Mesothelial cell of epicardium (in vitro differentiated cells): ENCODE measurements at places on chromosomes 2 and 18. TPM values are rescaled to one million over a fixed set of nuclear protein-coding genes. Genes with fewer than 3 reads are reported as not detected.

- no peak overlapping the region for H3K27ac ChIP-seq
- DNase-seq, result no peak
- H3K36me3 ChIP-seq, result no peaks in the 10 kb centered on the region
- H3K27me3 ChIP-seq, result peaks cover 2% of the 10 kb centered on the region
Measured at GRCh38 chr2:12714391-12715221, 2.1 kb upstream of the TRIB2 start.

DNA sequence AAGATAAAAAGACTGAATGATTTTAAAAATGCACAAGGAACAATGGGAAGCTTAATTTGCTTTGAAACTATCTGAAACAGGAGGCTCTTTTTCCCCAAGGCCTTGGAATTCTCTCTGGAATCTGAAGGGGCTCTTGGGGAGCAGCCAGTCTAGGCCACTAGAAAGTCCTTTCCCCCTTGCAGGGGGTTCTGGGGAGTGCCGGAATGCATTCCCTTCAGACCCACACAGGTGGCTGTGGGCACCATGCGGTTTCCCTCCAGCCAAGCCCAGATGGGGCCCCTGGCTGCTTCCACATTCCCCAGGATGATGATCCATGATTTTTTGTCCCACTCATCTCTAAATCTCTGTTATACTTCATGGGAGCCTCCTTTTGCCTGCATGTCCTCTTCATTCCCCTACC lies 10.7 kb downstream of the GPR45 start:
- peaks cover 11% of the 10 kb centered on the region for H3K4me1 ChIP-seq
- DNase-seq, result no peak
- no peaks in the 10 kb centered on the region for H3K27me3 ChIP-seq
- H3K36me3 ChIP-seq, result no peaks in the 10 kb centered on the region
- H3K4me3 ChIP-seq, result no peak overlapping the region

DNA sequence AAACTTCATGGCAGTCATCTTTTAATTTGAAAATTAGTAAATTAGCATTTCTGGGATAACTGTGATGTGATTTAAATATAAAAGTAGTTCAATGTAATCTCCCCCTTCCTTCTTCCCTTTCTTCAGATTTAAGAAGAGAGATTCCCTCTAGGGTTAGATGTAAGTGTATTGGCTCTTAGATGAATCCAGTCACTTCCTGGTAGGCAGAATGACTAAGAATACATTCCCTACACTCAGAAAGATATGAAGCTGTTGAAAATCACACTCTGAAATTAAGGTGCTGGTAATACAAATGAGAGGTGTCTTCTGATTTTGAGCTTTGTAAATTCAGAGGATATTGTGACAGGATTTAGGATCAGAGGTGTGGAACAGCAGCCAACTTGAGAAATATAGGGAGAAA lies 71.6 kb downstream of the TDRD15 start:
- no peak for DNase-seq
- H3K27ac ChIP-seq, result no peak overlapping the region
- peaks cover 12% of the 10 kb centered on the region for H3K27me3 ChIP-seq
- H3K4me1 ChIP-seq, result peaks cover 12% of the 10 kb centered on the region
- no peaks in the 10 kb centered on the region for H3K36me3 ChIP-seq

DNA sequence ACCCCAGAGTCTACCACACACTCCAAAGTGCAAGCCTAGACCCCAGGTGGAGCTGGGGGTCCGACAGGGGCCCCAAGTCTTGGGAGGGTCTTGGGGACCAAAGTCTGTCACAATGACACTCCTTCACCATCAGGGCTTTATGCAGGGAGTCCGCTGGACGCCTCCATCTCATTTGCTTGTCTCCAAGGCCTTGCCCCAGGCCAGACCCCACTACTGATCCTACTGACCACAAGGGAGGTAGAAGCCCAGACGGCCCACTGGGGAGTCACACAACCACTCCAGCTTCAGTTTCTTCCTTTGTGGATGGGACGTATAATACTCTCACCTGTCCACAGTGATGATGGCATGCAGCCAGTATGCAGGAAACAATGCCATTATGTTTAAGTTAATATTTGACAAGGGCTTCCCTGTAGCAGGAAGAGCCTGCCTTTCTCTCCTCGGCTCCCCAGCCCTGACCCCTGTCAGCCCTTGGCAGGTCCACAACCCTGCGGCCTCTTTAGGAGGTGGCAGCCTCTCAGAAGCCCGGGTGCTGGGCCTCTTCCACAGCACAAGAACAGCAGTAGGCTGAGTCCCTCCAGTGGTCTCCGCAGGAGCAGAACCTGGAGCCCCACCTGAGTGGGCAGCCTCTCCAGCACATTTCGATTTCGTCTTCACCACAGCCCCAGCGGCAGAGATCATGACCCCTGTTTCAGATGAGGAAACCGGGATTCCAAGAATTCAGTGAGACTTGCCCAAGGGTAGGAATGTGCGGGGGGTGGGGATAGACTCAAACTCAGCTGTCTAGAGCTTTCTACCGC lies 6.5 kb downstream of the BIN1 start:
- H3K4me1 ChIP-seq, result peaks cover 44% of the 10 kb centered on the region
- H3K27ac ChIP-seq, result no peak overlapping the region
- H3K4me3 ChIP-seq, result no peak overlapping the region
- H3K27me3 ChIP-seq, result no peaks in the 10 kb centered on the region
- no peak for DNase-seq
- no peaks in the 10 kb centered on the region for H3K36me3 ChIP-seq

GRCh38 chr2:222813177-222813843 lies 47.5 kb upstream of the ACSL3 start:
- H3K4me3 ChIP-seq, result no peak overlapping the region
- H3K27me3 ChIP-seq, result no peaks in the 10 kb centered on the region
- H3K4me1 ChIP-seq, result no peaks in the 10 kb centered on the region
- no peak for DNase-seq
- H3K36me3 ChIP-seq, result no peaks in the 10 kb centered on the region
- no peak overlapping the region for H3K27ac ChIP-seq

DNA sequence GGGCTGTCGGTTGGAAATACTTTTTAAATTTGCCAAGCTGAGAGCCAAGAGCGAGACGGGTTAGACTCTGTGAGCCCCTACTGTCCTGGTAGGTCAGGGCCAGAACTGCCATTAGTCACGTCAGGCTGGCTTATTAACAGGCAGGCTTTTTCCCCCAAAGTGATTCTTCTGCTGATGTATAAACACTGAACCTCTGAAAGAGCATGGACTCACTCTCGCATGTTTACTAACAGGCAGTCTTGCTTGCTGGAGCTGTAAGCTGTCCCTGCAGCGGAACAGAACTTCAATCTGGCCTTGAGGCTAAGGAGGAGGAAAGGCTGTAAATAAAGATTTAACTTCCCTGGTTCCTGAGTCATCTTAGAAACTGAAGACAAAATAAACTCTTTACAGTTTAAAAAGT lies 288.4 kb downstream of the PIEZO2 start:
- peaks cover 11% of the 10 kb centered on the region for H3K4me1 ChIP-seq
- H3K4me3 ChIP-seq, result no peak overlapping the region
- peak overlapping the region; percentile 79 for H3K27ac ChIP-seq
- DNase-seq, result no peak
- no peaks in the 10 kb centered on the region for H3K27me3 ChIP-seq
- H3K36me3 ChIP-seq, result peaks cover 14% of the 10 kb centered on the region

The PDE1A gene
- 1.2 to 1.9 TPM (median 1.6 TPM) in 3 replicates for total RNA-seq

DNA sequence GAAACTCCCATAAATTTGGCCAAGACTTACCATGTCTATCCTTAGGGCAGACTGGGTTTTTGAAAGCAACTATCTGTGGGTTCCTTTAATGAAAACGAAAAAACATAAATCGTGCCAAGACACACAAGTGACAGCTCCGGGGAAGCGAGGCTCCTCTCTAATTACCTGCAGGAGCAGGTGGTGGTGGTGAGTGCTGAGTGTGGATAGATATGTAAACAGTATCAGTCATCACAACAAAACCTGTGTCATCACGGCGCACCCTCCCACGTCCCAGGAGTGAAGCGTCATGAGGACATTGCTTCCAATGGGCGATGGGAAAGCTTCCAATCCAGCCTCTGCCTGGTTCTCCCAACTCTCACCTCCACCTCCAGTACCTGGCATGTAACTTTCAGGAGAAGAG lies 31.3 kb downstream of the ACKR3 start:
- H3K27ac ChIP-seq, result no peak overlapping the region
- no peaks in the 10 kb centered on the region for H3K27me3 ChIP-seq
- no peak for DNase-seq
- H3K36me3 ChIP-seq, result no peaks in the 10 kb centered on the region

The FAM124B gene
- total RNA-seq, result 0.09 TPM in 1 of 3 replicates, not detected in the others

DNA sequence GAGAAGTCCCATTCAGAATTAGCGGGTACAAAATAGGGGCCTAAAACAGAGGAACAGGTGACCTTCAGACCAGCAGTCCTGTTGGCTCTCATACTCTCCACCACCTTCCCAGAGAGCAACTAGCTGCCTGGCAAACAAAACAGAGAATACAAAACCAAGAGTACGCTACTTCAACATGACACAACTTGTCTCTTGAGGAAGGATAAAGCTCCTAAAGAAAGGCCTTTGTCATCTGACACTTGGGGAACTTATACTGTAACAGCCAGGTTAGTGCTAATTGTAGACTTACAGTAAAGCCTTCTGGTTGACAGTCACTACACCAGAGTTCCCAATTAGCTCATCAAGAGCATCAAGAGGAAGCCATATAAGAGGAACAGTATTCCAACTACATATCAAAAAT lies 282.1 kb upstream of the NT5C1B start:
- no peak overlapping the region for H3K4me3 ChIP-seq
- H3K4me1 ChIP-seq, result no peaks in the 10 kb centered on the region
- no peaks in the 10 kb centered on the region for H3K36me3 ChIP-seq
- H3K27ac ChIP-seq, result no peak overlapping the region
- H3K27me3 ChIP-seq, result no peaks in the 10 kb centered on the region
- no peak for DNase-seq

DNA sequence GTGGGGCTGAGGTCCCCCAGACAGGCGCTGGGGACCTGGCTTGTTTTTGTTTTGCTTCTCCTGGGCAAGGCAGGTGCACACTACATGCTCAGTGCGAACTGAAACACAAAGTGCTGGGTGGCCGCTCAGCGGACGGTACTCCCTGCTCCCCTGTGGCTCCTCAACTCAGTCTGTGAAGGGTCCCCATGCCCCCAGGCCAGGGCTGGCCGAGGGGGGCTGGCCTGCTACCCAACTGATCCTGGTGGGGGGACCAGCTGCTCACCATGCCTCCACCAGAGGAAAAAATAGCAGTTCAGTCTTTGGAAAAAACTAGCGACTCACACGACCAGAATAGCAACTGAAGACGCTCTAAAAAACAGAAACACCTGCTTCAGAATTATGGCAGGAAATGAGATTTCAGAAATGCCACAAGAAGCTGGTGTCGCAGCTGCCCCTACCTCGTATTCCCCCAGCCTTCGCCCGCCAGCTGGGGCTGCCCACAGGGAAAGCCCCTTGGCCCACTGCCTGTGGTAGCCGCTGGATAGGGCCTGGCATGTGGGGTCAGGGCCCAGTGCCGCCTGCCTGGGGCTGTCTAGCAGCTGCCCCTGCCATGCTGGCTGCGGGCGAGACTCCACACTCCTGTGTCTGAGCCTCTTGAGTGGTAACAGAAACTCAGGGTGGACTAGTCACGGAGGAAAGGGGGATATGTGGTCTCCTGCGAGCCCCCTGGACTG lies 43.7 kb downstream of the MEX3C start:
- peaks cover 5% of the 10 kb centered on the region for H3K36me3 ChIP-seq
- no peaks in the 10 kb centered on the region for H3K27me3 ChIP-seq
- DNase-seq, result no peak
- peaks cover 3% of the 10 kb centered on the region for H3K4me1 ChIP-seq
- H3K4me3 ChIP-seq, result no peak overlapping the region
- no peak overlapping the region for H3K27ac ChIP-seq

- peaks cover 46% of the 10 kb centered on the region for H3K27me3 ChIP-seq
- no peaks in the 10 kb centered on the region for H3K4me1 ChIP-seq
- H3K27ac ChIP-seq, result no peak overlapping the region
- H3K36me3 ChIP-seq, result no peaks in the 10 kb centered on the region
- no peak for DNase-seq
Measured at GRCh38 chr2:102420290-102420689, 2.7 kb upstream of the IL18RAP start.

The GALNT14 gene
- 1.7 to 2.8 TPM (median 2.2 TPM) in 3 replicates for total RNA-seq

- no peaks in the 10 kb centered on the region for H3K36me3 ChIP-seq
- no peak overlapping the region for H3K27ac ChIP-seq
- H3K4me3 ChIP-seq, result no peak overlapping the region
- no peak for DNase-seq
- H3K4me1 ChIP-seq, result peaks cover 28% of the 10 kb centered on the region
Measured at GRCh38 chr18:34529358-34530335, 180.5 kb upstream of the DTNA start.

DNA sequence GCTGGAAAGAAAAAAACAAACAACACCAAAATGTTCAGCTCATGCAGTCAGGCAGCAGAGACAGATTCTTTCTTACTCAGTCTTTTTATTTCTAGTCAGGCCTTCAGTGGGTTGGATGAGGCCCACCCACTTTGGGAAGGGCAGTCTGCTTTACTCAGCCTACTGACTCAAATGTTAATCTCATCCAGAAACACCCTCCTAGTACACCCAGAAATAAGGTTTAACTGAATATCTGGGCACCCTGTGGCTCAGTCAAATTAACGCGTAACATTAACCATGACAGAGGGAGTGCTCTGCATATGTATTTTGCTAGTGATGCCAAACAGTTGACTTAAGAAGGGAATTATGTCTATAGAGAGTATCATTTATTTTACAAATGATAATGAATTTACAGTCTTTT lies 401.6 kb downstream of the PARD3B start:
- DNase-seq, result no peak
- H3K27ac ChIP-seq, result no peak overlapping the region
- H3K4me3 ChIP-seq, result no peak overlapping the region
- H3K27me3 ChIP-seq, result no peaks in the 10 kb centered on the region
- H3K4me1 ChIP-seq, result peaks cover 10% of the 10 kb centered on the region
- peaks cover 19% of the 10 kb centered on the region for H3K36me3 ChIP-seq

- peaks cover 14% of the 10 kb centered on the region for H3K4me1 ChIP-seq
- H3K27ac ChIP-seq, result no peak overlapping the region
- DNase-seq, result no peak
Measured at GRCh38 chr2:203080447-203081045, 65.9 kb downstream of the NBEAL1 start.

The AP1S3 gene
- 18.0 to 23.2 TPM (median 18.5 TPM) in 3 replicates for total RNA-seq

DNA sequence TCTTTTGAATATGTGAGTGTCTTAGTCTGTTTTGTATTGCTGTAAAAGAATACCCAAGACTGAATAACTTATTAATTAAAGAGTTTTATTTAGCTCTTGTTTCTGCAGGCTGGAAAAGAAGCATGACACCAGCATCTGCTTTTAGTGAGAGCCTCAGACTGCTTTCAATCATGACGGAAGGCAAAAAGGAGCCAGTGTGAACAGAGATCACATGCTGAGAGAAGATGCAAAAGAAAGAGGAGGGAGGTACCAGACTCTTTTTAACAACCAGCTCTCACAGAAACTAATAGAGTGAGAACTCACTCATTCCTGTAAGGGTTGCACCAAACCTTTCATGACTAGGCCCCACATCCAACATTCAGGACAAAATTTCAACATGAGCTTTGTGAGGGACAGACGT lies 101.6 kb upstream of the HNMT start:
- H3K4me3 ChIP-seq, result no peak overlapping the region
- H3K27ac ChIP-seq, result no peak overlapping the region
- peaks cover 18% of the 10 kb centered on the region for H3K4me1 ChIP-seq
- H3K27me3 ChIP-seq, result no peaks in the 10 kb centered on the region
- DNase-seq, result no peak
- no peaks in the 10 kb centered on the region for H3K36me3 ChIP-seq

The CTAGE1 gene
- total RNA-seq, result 0.07 to 0.13 TPM (median 0.11 TPM) in 3 replicates
